Caco-2 (cell line): ENCODE measurements at places on chromosomes 4 and X.

GRCh38 chrX:12007881-12008280, 130.4 kb upstream of the FRMPD4 start:
- no peak overlapping the region for H3K27ac ChIP-seq
- no peaks in the 10 kb centered on the region for H3K4me1 ChIP-seq
- no peak overlapping the region for H3K4me3 ChIP-seq
- no peak for DNase-seq
- no peaks in the 10 kb centered on the region for H3K27me3 ChIP-seq

- no peak for DNase-seq
- H3K27ac ChIP-seq, result no peak overlapping the region
- H3K4me3 ChIP-seq, result no peak overlapping the region
- H3K36me3 ChIP-seq, result no peaks in the 10 kb centered on the region
- 0 out of 2 replicates have a peak, but pooled peaks cover 1% of the 10 kb centered on the region for H3K4me1 ChIP-seq
Observed at GRCh38 chr4:44025376-44026020, 423.1 kb downstream of the KCTD8 start.

- H3K27ac ChIP-seq, result no peak overlapping the region
- H3K27me3 ChIP-seq, result no peaks in the 10 kb centered on the region
- H3K36me3 ChIP-seq, result no peaks in the 10 kb centered on the region; the same call in 1 of the 2 replicates
- H3K4me1 ChIP-seq, result no peaks in the 10 kb centered on the region
- no peak for DNase-seq
- H3K4me3 ChIP-seq, result no peak overlapping the region
Observed at GRCh38 chrX:110175146-110175545, 142.7 kb downstream of the AMMECR1 start.

DNA sequence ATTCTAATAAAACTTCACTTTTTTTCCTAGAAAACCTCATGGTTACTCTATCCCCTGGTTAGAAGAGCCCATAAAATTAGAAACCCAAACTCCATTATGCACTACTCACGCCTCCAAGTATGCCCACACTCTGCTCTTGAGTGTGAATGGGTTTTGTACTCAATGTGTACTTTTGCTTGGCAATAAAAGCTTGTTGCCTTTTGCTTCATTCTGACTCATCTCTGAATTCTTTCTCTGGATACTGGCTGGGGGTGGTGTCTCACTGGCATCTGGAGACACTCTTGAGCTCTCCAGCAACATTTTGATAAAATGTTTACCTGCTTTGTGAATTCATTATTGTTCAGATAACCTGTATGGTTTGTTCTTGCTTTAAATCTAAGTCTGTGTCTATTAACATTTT, 963.3 kb downstream of the TRAM1L1 start:
- peak overlapping the region; percentile 69 for H3K27ac ChIP-seq
- H3K4me3 ChIP-seq, result no peak overlapping the region
- DNase-seq, result no peak
- peaks cover 6% of the 10 kb centered on the region; the same call in 1 of the 2 replicates for H3K4me1 ChIP-seq

- H3K36me3 ChIP-seq, result no peaks in the 10 kb centered on the region
- no peaks in the 10 kb centered on the region for H3K4me1 ChIP-seq
- no peak for DNase-seq
- no peak overlapping the region for H3K4me3 ChIP-seq
- H3K27me3 ChIP-seq, result no peaks in the 10 kb centered on the region
- H3K27ac ChIP-seq, result no peak overlapping the region
Observed at GRCh38 chr4:2433609-2434350, 15.0 kb downstream of the CFAP99 start.

DNA sequence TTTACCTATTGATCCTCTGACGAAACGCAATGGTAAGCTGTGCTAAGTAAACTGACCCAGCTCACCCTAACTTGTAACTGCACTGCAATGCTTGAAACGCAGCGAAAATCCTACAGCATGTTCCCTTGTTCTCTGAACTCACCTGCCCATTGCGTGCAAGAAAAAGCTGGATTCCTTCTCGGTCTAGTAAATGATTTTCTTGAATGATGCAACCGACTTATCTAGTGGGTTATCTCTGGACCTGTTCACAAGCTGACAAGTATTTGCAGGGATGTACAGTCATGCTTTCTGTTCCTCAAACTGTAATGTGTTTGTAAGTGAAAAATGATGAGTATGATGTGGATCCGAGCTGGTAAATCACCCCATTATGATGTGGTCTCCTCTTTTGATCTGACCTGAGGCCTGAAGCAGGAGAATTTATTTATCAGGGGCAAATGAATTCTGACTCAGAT, 140.1 kb downstream of the BTC start:
- DNase-seq, result peak; percentile 93
- peaks cover 81% of the 10 kb centered on the region for H3K4me1 ChIP-seq
- no peak overlapping the region for H3K4me3 ChIP-seq
- H3K27ac ChIP-seq, result peak overlapping the region; percentile 87
- no peaks in the 10 kb centered on the region for H3K36me3 ChIP-seq

DNA sequence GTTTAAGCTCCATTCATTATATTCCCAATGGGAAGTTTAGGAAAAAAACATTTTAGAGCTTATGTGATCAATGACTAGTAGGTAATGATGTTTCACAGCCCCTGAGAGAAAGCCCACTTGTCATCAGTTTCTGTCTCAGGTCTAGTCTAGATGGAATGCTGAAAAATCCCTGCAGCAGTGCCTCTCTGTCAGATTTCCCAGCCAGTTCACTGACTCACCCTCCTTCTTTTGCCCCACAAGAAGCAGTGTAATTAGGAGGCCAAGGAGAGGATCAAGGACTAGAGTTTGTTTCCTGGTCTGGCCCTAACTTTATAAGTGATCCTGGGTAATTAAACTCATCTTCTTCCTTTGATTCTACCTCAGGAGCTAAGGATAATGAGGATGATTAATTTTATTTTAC, 118.7 kb upstream of the ANXA3 start:
- no peak for DNase-seq
- no peaks in the 10 kb centered on the region for H3K36me3 ChIP-seq
- H3K4me3 ChIP-seq, result no peak overlapping the region
- no peaks in the 10 kb centered on the region for H3K27me3 ChIP-seq
- H3K27ac ChIP-seq, result no peak overlapping the region

- no peak for DNase-seq
- H3K27me3 ChIP-seq, result no peaks in the 10 kb centered on the region
- no peaks in the 10 kb centered on the region for H3K36me3 ChIP-seq
- no peaks in the 10 kb centered on the region for H3K4me1 ChIP-seq
- no peak overlapping the region for H3K4me3 ChIP-seq
Observed at GRCh38 chr4:131584587-131584986, 1564.5 kb upstream of the PCDH10 start.

DNA sequence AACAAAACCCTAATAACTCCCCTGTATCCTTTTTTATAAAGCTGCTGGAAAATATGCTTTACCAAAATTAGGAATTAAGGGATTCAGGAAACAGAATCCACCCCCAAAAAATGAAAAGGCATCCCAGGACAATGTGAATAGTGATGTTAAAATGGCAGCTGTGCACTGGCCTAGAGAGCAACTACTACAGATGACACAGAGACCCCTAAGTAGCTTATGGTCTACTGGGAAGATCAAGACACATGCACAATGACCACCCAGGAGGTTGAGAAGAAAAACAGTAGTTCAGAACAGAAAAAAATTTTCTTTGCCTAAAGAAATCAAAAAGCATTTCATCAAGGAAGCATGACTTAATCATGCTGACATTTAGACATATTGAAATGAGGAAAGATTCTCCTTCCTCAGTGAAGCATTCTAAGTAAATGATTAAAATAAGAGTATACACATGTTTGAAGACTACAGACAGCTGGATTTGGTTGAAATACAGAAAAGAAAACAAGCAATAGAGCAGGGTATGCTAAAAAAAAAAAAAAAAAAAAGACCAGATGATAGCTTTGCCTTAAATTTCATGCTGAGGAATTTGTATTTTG, 117.3 kb downstream of the WDFY3 start:
- no peak overlapping the region for H3K4me3 ChIP-seq
- no peak for DNase-seq
- no peaks in the 10 kb centered on the region for H3K4me1 ChIP-seq
- no peaks in the 10 kb centered on the region for H3K36me3 ChIP-seq

- no peaks in the 10 kb centered on the region; the same call in none of the 2 replicates for H3K36me3 ChIP-seq
- no peaks in the 10 kb centered on the region for H3K4me1 ChIP-seq
- no peak overlapping the region for H3K27ac ChIP-seq
Observed at GRCh38 chr4:1830642-1831228, 25.2 kb downstream of the LETM1 start.

DNA sequence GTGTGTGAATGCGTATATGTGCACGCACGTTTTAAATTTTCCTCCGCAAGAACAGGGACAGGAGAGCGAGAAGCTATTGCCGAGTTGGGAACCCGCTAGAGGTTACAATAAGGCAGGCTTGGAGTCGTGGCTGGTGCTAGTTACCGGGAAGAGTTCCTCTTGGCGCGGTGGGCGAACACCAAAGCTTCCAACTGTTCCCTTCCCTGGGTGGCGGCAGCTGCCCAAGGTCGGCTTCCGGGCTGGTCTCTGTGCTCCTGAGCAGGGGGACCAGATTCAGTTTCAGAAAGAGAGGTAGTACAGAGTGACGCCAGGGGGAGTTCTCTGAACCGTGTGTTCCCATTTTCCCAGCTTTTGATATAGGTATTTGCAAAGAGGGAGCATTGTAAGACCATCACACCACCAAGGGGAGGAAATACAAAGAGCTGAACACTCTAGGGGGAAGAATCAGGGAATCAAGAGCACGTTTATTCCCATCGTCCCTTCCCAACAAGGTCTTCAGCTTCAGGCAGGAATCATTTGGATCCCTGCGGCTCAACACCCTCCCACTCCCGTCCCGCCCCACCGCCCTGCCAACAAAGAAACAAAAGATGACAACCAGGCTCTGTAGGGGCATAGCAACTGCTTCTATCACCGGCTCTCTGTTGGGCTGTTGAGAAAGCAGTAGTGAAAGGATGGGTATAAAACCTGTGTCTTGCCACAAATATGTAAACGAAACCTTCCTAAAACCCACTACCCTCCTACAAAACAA, 113.6 kb upstream of the TEX13C start:
- DNase-seq, result no peak
- no peak overlapping the region for H3K27ac ChIP-seq
- no peak overlapping the region for H3K4me3 ChIP-seq
- H3K36me3 ChIP-seq, result no peaks in the 10 kb centered on the region
- H3K4me1 ChIP-seq, result no peaks in the 10 kb centered on the region

- DNase-seq, result no peak
- no peaks in the 10 kb centered on the region for H3K27me3 ChIP-seq
- no peak overlapping the region for H3K4me3 ChIP-seq
- no peak overlapping the region for H3K27ac ChIP-seq
- no peaks in the 10 kb centered on the region for H3K36me3 ChIP-seq
Observed at GRCh38 chr4:82031376-82031927, 342.3 kb downstream of the HNRNPD start.

DNA sequence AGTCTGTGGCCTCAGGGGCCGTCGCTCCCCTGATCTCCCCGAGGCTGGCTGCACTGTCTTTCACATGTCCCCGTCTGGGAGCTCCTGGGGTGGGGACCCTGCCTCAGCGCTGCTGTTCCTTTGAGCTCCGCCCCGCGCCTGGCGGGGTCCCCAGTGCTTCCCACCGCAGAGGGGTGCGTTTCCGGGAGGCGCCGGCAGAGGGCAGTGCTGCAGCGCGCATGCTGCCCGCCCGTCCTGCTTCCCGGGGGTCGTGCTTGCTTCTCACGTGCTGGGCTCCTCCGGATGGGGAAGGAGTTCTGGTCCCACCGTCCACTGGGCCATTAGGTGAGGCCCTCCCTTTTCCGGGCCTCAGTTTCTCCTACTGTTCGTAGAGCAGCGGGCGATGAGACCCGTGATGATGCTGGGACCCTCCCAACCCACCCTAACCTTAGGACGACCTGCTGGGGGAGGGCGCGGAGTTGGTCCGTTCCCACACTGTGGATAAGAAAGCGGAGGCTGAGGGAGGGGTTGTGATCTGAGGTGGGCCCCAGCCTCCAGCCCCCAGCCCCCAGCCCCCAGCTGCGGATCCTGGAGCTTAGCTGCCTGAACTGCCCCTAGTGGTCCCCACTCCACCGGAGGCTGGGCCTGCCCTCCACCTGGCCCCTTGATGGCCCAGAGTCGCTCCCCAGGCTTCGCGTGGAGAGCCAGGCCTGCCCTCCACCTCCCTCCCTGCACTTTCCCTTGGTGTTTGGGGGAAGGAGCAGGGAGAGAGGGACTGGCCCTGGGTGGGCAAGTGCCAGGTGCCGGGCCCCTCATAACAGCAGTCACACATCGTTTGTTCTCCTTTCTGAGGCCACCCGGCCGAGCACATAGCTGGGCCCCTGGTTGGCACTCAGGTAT, 15.3 kb downstream of the CPZ start:
- no peak overlapping the region for H3K27ac ChIP-seq
- no peak overlapping the region for H3K4me3 ChIP-seq
- no peaks in the 10 kb centered on the region for H3K4me1 ChIP-seq
- no peaks in the 10 kb centered on the region for H3K36me3 ChIP-seq

GRCh38 chrX:18286322-18286831, 65.7 kb upstream of the BEND2 start:
- no peaks in the 10 kb centered on the region for H3K27me3 ChIP-seq
- no peak overlapping the region for H3K27ac ChIP-seq
- DNase-seq, result no peak
- H3K4me3 ChIP-seq, result no peak overlapping the region

DNA sequence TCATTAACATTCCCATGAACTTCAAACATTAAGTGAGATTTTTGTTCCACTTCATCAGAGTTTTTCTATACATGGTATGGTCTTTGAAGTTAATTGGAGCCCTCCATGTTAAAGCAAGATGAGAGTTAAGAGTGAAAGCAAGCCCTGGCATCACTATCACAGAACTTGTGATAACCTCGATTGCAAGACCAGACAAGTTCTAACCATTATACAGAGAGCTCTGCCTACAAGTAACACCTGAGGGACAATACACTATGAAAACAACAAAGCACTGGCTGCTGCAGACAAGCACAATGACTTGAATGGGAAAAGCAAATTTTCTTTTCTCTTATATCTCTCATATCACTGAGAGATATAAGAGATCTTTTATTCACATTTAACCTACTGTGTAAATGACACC, 126.6 kb upstream of the GYPA start:
- H3K4me1 ChIP-seq, result no peaks in the 10 kb centered on the region
- no peak overlapping the region for H3K27ac ChIP-seq
- no peak for DNase-seq
- H3K4me3 ChIP-seq, result no peak overlapping the region

- no peak overlapping the region for H3K4me3 ChIP-seq
- no peaks in the 10 kb centered on the region for H3K36me3 ChIP-seq
- no peaks in the 10 kb centered on the region for H3K27me3 ChIP-seq
- H3K27ac ChIP-seq, result no peak overlapping the region
- DNase-seq, result no peak
Observed at GRCh38 chr4:54687887-54688841, 30.4 kb downstream of the KIT start.

- H3K4me1 ChIP-seq, result no peaks in the 10 kb centered on the region
- no peak for DNase-seq
- H3K27me3 ChIP-seq, result no peaks in the 10 kb centered on the region
- H3K36me3 ChIP-seq, result no peaks in the 10 kb centered on the region
Observed at GRCh38 chr4:182048871-182049270, 194.3 kb upstream of the TENM3 start.

DNA sequence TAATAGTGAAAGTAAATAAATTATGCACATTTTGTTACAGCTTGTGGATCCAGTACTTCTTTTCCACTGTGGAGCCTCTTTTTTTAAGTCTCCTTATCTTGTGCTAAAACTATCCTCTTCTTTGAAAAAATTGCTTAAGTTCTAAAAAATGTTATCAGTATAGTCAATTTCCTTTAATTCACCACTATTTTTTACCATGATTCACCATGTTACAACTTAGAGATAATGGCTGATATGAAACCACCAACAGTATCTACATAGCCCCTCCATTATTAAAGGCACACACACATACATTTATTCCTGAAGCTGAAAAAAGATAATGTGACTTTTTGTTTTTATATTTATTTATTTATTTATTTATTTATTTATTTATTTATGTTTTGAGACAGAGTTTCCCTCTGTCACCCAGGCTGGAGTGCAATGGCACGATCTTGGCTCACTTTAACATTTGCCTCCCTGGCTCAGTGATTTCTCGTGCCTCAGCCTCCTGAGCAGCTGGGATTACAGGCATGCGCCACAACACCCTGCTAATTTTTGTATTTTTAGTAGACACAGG, 243.2 kb downstream of the SPOCK3 start:
- H3K4me3 ChIP-seq, result no peak overlapping the region
- H3K4me1 ChIP-seq, result no peaks in the 10 kb centered on the region
- no peaks in the 10 kb centered on the region for H3K27me3 ChIP-seq
- no peak overlapping the region for H3K27ac ChIP-seq
